ENCODE measurements at places on chromosomes 1 and 21.

GRCh38 chr1:206666954-206667665, 17.6 kb upstream of the MAPKAPK2 start:
- no peak for DNase-seq

DNA sequence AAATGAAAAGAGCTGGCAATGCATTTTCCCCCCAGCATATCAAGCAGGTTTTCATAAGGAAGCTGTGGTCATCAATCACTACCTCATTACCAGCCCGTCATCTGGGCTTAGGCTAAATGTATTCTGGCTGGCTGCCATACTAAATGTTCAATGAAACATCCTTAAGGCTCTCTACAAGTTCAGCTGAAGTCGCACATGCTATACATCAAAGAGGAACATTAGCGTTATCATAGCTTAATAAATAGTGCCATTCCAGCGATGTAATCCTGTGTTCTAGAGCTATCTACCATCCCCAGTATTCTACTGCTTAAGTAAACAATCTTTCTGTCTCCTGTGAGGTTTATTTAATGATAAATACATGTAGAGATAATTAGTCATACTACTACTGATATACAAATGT, 288.8 kb downstream of the DPYD start:
- no peak for DNase-seq

DNA sequence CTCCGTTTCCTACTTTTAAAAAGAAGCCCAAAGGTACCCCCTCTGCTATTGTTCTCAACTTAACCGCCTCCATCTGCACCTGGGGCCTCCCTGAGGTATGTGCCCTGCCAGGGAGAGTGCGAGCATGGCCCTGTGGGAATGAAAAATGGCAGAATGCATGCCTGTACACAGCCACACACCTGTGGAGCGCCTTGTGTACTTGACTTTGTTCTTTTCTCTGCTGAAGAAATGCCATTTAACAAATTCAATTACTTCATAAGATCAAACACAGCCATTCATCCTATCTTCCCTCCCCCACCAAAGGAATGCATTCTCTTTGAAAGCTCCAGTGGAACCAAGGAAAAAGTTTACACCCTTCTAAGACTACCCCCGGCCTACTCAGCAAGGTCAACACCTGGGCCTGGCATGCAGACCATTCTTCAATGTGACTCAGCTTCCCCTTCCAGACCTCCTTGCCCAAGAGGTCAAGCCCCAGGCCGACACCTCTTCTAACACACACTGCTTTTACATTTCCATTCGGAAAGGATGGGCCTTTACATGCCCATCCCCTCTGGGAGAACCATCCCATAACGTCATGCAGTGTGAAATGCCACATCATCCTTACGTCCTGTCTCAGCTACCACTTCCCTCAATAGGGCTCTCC, 123.7 kb downstream of the SMYD2 start:
- DNase-seq, result no peak

- no peak for DNase-seq
These were observed 11.2 kb downstream of the C4BPA start for GRCh38 chr1:207115269-207115668.

DNA sequence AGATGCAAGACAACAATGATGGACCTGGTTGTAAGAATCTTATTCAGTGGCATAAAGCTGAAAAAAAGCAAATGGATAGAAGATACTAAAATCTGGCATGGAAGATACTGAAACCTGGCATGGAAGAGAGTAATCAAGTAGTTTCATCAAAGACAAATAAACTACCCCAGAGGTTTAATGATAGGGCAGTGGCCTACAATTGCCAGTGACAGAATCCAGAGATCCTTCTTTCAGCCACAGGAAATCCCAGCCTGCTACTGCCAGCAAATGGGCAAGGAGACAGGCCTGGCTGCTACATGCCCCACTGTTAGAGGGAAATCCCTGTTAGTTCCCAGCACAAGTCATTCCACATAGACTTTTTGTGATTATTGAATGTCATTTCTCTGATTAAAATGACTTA, 409.4 kb downstream of the VAV3 start:
- DNase-seq, result no peak

- no peak for DNase-seq
These were observed 15.5 kb upstream of the CNN3 start for GRCh38 chr1:94942171-94943128.

GRCh38 chr1:200038981-200039848, 11.7 kb downstream of the NR5A2 start:
- no peak for DNase-seq

GRCh38 chr1:67479146-67479891, 49.1 kb upstream of the SERBP1 start:
- DNase-seq, result no peak

GRCh38 chr1:41673806-41674205, 189.3 kb upstream of the EDN2 start:
- no peak for DNase-seq

All from progenitor cell of endocrine pancreas (in vitro differentiated cells).